ENCODE measurements at places on chromosomes 13 and 19.

GRCh38 chr13:90760639-90761038 is 586.8 kb upstream of the MIR17HG start:
- no peak for DNase-seq

- DNase-seq = peak; percentile 49
Measured at GRCh38 chr13:48403151-48403631, 9.7 kb downstream of the LPAR6 start.

DNA sequence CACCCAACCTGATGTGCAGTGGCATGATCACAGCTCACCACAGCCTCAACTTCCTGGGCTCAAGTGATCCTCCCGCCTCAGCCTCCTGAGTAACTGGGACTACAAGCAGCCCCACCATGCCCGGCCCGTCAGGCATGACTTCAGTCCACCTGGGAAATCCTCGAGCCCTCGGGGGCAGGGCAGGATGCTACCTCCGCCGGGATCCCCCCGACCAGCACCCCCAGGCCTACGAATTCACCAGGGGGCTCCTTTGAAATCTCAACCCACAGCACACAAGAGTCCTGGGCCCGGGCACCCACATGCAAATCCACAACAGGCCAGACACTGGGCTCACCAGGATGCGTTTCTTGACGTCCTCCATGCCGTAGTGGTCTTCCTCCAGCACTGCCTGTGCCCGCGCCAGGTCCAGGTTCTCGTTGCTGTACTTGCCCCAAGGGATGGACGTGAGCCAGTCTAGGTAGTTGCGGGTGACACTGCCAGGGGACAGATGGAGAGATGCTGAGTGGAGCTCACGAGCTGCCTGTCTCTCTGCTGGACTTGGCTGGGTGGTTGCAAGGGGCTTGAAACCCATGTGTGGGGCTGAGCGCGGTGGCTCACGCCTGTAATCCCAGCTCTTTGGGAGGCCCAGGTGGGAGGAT is 10.5 kb downstream of the RPL36 start:
- DNase-seq = no peak

GRCh38 chr19:34808566-34808965 is 35.6 kb upstream of the ZNF599 start:
- no peak for DNase-seq

- DNase-seq = no peak
Measured at GRCh38 chr13:40981361-40981760, 37.8 kb downstream of the ELF1 start.

DNA sequence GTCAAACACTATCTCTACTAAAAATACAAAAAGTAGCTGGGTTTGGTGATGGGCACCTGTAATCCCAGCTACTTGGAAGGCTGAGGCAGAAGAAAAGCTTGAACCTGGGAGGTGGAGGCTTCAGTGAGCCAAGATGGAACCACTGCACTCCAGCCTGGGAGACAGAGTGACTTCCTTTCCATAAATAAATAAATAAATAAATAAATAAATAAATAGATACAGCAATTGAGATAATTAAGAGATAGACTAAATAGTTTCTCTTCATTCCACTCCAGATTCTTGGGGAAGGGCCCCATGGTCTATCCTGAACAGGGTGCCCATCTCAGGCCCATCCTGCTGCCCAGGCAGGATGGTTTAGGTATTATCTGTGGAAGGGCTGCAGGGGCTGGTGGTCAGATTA is 24.0 kb upstream of the FARP1 start:
- DNase-seq = no peak

DNA sequence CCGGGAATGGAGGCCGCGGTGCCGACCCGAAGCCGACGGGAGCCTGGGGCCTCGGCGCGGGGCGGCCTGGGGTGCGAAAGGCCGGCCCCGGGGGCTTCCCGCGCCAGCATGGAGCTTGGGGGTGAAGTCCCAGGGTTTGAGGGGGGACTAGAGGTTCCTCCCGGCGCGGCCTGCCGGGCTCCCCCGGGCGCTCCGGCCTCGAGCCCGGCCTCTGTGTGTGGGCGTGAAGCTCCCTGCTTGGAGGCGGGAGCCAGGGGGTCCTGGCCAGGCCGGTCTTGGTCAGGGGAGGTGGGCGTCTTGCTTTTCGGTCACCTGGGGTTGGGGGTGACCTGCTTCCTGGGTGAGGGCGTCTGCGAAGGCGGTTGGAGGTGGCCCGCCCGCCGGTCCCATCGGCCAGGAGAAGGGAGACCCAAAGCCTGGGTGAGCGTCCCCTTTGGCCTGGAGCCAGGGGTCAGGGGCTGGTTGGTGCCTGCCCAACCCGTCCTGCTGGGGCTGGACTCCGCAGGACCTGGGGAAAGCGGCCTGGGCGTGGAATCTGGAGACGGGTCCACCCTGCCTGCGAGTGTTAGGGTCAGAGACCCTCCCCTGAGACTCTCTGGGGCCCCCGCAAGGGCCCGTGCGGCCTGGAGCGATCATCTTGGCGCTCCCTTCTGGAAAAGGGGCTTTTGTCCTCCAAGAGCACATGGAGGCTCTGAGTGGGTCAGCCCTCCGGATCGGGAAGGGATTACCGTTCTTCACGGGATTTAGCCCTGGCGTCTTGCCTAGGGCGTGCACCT is 535 bp downstream of the BSG start:
- DNase-seq = peak; percentile 20

- DNase-seq = no peak
Measured at GRCh38 chr13:77002590-77003190, 10.8 kb downstream of the CLN5 start.

DNA sequence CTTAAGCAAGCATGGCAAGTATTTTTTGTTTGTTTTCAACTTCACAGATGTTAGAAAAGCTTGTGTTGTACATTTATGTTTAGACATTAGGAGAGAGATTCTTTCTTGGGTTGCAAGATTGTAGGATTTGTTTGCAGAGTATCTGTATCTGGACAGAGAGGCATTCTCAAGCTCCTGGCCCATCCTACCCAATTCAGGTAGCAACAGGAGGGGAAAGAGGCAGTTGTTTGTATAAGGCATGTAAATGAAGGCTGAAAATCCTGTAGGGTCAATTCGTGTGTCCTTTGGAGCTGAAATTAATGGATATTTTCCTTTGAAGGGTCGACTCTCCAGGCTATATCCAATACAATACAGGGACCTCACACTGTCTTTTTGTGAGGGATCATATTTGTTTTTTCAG is 147.3 kb downstream of the KCNRG start:
- DNase-seq = no peak

DNA sequence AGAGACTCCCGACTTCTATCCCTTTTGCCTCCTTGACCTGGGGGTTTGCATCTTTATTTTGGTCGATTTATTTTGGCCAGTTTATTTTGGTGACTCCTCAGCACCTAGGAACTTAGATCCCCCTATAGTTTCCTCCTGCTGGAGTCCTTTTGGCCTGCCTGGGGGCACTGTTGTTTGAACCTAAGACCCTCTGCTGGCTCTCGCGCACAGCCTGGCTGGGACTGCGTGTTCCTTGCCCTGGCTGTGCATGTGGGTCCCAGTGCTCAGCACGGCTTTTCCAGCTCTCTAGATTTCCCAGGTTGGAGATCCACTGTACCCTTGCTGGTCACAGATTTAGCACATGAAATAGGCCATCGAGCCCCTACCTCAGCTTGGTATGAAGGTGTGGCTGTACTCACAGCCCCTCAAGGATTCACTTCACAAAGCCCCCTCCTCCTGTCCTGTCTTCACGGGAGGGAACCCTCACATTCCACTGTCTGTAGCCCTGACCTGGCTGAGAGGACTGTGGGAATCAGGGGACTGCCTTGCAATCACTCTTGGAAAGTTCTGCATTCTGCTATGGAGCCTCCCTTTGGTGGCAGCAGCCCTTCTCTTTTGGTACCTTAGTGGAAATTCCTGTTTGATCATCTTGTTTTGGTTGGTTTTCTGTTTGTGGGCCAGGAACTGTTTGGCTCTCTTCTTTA is 8.3 kb downstream of the UBAC2 start:
- DNase-seq = no peak

- DNase-seq = peak; percentile 37
Measured at GRCh38 chr19:17681505-17682125, 6.5 kb downstream of the UNC13A start.

GRCh38 chr13:112253631-112254030 is 122.5 kb upstream of the SPACA7 start:
- no peak for DNase-seq

- no peak for DNase-seq
Measured at GRCh38 chr13:58620176-58620575, 988.6 kb downstream of the PCDH17 start.

DNA sequence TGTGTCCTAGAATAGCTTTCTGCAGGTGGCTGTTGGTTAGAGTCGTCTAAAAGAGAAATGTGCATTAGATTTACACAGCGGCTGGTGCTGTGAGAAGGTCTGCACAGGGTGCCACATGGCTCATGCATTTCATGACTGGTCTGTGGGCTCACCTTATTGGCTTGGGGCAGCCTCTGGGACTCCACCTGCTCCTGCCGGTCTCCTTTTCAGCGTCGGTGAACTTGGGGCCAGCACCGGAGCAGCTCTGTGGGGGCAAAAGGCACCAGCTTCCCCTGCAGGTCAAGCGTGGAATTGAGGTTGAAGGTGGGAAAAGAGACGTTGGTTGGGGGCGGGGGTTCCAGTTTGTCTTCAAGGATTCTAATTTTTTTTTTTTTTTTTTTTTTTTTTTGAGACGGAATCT is 3.1 kb upstream of the PNMA8C start:
- DNase-seq = no peak

DNA sequence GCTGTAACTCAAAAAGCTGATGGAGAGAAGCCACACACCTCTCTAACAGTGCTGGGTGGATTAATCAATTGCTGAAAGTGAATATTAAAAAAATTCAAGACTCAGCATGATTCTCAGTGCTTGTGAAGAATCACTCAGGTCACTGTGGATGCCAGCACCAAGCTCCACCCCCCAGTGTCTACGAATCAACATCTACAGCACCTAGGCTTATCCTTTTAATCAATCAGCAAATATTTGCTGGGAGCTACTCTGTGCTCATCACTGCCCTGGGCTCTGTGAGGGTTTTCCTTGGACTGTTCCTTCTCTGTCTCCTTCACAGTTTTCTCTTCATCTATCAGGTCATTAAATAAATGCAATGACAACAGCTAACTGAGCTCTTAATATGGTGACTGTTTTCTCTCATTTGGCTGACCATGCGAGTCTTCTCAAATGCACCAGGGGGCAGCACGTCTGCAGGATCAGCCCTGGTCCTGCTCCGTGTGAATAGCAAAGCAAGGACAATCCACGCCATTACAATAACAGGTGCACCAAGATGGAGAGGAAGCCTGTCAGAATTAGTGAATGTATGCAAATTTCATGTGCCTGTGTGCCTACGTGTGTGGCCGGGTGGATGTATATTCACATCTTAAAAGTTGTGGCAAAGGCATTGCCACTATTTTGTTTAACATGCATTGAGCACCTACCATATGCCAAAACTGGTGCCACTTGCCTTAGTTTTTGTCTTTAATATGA is 14.6 kb upstream of the C13orf42 start:
- peak; percentile 50 for DNase-seq

GRCh38 chr19:7808108-7808507 is 21.9 kb upstream of the EVI5L start:
- no peak for DNase-seq

GRCh38 chr13:19845758-19846157 is 17.7 kb downstream of the ZMYM5 start:
- peak; percentile 7 for DNase-seq

GRCh38 chr13:31236211-31236786 is 36.5 kb downstream of the B3GLCT start:
- no peak for DNase-seq

DNA sequence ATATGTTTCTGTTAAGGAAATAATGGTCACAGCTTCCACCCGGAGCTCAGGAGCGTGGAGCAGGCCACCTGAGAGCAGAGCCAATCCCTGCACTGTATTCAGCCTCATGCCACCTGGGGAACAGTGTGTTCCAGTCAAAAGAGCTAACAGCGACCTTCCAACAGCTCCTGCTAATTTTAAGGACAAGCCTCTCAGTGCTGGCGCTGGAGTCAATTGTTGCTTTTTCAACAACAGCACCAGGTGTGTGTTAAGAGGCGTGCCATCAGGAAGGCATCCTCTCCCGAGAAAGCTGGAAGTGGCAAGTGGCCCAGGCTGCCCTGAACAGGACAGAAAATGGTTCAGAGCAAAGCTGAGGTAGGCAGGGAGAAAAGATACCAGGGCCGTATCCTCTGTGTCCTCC is 102.0 kb downstream of the CACNA1A start:
- DNase-seq = no peak

GRCh38 chr13:20608438-20609020 is 41.6 kb downstream of the IFT88 start:
- DNase-seq = no peak

DNA sequence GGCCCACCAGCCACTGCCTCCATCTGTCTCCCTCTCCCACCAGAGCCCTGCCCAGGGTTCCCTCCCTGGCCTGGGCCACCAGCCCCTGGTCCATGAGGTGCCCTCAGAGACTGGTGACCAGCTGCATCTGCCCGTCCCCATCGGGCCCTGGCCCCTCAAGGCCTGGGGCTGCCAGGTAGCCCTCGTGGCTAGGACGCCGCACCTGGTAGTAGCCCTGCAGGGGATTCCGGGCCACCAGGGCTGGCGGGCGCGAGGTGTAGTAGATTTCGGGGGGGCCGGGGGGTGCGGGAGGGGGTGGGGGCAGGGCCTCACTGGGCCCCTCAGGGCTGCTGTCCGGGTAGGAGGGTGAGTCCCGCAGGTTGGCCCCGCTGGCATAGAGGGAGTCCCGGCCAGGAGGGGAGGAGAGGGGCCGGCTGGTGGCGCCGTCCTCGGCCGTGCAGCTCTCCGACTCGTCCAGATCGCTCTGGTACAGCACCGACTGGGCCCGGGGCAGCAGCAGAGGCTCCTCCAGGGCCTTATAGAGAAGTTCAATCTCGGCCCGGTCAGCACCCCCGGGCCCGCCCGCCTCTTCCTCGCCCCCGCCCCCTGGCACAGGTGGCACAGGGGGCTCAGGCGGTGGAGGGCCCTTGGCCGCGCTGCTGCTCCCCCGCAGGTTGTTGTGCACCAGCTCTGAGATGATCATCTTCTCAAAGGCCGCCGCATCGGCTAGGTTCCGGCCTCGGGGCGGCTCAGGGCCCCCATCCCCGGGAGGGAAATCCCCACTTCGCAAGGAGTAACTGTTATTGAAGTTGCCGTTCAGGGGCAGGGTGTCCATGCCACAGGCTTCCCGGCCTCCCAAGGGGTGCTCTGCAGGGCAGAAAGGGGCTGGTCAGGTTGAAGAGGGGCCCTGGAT is 14.6 kb upstream of the ASF1B start:
- no peak for DNase-seq

- no peak for DNase-seq
Measured at GRCh38 chr13:30466358-30466714, 600 bp upstream of the HMGB1 start.

GRCh38 chr19:39906283-39906682 is 28.2 kb downstream of the FCGBP start:
- no peak for DNase-seq

- DNase-seq = peak; percentile 75
Measured at GRCh38 chr13:41470196-41470595, 12.8 kb downstream of the RGCC start.
